ENCODE measurements at places on chromosomes 11 and 22. TPM values are rescaled to one million over a fixed set of nuclear protein-coding genes. Genes with fewer than 3 reads are reported as not detected.

Gene GGTLC2
- not detected for total RNA-seq

Gene BARX2
- total RNA-seq, result not detected

Gene TUBA8
- 0.12 TPM for total RNA-seq

Gene NFAM1
- total RNA-seq, result 0.05 TPM

Gene OR51B4
- not detected for total RNA-seq

Gene LRRC74B
- total RNA-seq, result not detected

Gene OR10A2
- not detected for total RNA-seq

All from cardiac ventricle fibroblast (primary cell).